ENCODE measurements at places on chromosomes 4 and X.
A peak's percentile ranks its signal among the peaks of the same experiment; 100 is the strongest.

GRCh38 chr4:145954924-145955339 lies 16.3 kb upstream of the ZNF827 start:
- peak; percentile 92 for DNase-seq

- no peak for DNase-seq
Observed at GRCh38 chr4:184499996-184500395, 25.6 kb upstream of the IRF2 start.

DNA sequence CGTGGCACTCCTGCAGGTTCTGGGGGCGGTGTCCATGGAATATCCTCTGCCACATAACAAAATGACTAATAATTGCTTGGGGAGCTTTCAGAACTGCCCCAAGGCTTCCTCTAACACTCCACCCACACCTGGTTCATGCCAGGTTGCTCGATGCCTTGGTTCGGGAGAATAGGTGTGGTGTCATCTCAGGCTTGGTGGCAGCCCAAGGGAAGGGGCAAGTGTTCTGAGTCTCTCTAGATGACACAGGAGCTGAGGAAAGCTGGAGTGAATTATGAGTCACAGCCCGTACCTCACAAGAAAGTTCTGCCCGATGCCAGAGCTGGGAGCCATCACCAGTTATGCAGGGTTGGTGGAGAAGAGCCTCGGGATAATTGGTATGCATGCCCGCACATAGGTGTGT lies 14.7 kb downstream of the FTSJ1 start:
- DNase-seq: no peak

- no peak for DNase-seq
Observed at GRCh38 chrX:125210146-125210545, 109.5 kb upstream of the TEX13C start.

GRCh38 chr4:11218692-11219091 lies 210.0 kb downstream of the HS3ST1 start:
- DNase-seq: peak; percentile 17

GRCh38 chr4:164956766-164957643 lies 20.5 kb downstream of the TRIM61 start:
- DNase-seq: peak; percentile 80

DNA sequence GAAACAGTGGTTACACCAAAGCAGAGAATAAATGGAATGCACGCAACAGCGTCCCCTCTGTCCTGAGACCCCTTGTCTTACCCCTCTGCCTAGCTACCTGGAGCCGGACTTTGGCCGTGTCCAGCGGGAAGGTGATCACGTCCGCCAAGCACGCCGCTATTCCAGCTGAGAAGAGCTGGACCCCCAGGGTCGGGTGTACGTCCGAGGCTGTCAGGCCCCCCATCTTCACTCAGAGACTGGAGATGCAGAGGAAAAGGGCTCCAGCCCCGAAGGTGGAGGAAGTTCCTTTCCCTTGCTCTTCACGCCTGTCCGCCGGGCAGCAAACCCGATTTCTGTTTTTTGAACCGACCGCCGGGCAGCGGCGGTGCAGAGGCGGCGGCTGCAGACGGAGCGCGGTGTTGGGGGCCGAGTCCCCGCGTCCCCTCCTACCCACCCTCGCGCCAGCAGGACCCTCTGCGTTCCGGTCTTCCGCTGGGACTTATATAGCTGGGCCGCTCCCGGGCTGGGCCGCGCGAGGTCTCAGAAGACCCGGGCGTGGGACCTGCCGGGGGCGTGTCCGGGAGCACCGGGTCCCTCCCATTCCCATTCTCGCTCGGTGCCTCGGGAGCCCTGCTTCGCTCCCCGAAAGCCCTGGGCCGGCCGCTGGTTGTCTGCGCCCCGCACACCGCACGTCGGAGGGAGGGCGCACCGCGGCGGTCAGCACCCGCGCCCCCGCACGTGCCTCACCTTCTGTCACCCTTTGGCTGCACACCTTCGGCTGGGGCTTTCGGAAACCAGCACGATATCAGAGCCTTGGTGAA lies at the start of gene UCP1:
UCP1 (minus strand) TSS at position 455 of the 800 bp plus-strand sequence; CDS start at position 223, 232 bp downstream.
- DNase-seq: peak; percentile 38

- no peak for DNase-seq
Observed at GRCh38 chr4:112645541-112646329, 8.8 kb downstream of the LARP7 start.

DNA sequence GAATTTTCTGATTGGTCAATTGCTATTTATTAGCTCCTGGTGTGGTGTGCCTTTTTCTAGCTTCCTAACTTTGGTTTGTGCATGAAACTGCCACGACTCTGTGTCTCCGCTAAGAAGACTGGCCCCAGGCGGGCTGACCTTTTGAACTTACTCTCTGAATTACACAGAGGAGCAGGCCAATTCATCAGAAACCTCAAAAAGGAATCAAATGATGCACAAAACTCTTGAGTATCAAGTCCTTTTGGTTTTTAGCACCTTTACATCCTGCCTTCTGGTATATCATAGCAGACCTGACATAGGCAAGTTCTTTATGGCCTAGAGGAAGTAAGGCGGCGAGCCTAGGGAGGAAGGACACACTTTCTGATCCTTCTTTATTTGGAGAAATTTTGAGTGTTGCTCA lies 17.6 kb downstream of the TKTL1 start:
- no peak for DNase-seq

- no peak for DNase-seq
Observed at GRCh38 chr4:1611501-1611870, 72.6 kb downstream of the FAM53A start.

DNA sequence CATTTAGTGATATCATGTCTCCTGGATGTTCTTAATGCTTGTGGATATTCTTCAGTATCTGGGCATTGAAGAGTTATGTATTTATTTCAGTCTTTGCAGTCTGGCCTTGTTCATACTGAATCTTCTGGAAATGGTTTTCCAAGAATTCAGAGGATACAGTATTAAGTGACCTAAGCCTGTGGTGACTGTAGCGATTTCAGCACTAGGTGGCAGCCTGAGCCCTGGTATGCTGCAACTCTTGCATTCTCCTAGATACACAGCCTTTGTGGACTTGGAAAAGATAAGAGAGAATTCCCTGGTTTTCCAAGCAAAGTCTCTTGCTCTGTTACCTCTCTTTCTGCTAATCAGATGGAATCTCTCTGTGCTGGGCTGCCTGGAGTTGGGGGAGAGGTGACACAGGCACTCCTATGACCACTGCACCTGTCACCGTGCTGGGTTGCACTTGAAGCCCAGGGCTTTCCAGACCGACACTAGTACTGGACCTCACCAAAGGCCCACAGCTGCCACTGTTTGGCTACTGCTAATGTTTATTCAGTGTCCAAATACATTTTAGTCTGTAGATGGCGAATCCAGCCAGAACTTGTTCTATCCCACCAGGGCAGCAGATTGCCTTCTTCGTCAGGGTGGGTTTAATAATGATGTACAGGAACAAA lies 19.3 kb upstream of the SPIN2A start:
- peak; percentile 16 for DNase-seq

Data from hematopoietic multipotent progenitor cell treated with erythropoietin and hydrocortisone succinate and interleukin-3 and kit ligand, for 4 days (in vitro differentiated cells).